ENCODE measurements at places on chromosomes 7 and 10.

DNA sequence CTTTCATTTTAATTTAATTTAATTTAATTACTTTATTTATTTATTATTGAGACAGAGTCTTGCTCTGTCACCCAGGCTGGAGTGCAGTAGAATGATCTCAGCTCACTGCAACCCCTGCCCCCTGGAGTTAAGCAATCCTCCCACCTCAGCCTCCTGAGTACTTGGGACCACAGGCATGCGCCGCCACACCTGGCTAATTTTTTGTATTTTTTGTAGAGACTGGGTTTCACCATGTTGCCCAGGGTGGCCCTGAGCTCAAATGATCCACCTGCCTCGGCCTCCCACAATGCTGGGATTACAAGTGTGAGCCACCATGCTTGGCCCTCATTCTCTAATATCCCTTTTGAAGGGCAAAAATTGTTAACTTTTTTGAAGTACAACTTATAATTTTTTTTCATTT is 92.9 kb downstream of the XRCC2 start:
- DNase-seq = no peak

- DNase-seq = no peak
These were observed 238.4 kb downstream of the ARHGAP21 start for GRCh38 chr10:24485304-24485703.

- DNase-seq = no peak
These were observed 545.9 kb downstream of the KCNMA1 start for GRCh38 chr10:77091597-77092165.

- DNase-seq = no peak
These were observed 7.6 kb downstream of the CYCS start for GRCh38 chr7:25117226-25118047.

GRCh38 chr10:95741807-95742467 is 14.0 kb upstream of the ENTPD1 start:
- no peak for DNase-seq

GRCh38 chr7:38318803-38319416 is 45.5 kb upstream of the TARP start:
- peak; percentile 46 for DNase-seq

DNA sequence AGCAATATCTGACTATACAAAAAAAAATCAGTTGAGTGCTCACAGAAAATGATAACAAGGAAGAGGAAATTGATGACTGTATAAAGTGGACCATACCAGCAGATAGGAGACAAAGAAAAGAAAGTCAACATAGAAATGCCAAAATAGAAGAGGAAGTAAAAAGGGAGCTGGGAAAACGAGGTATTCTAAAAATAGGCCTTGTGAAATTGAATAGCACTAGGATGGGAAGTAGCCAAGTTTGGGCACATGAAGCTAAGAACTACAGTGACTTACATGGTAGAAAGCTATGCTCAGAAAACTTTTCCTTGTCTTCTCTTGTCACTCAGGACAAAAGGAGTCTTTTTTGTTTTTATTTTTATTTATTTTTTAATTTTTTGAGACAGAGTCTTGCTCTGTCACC is 76.2 kb upstream of the APBB1IP start:
- no peak for DNase-seq

GRCh38 chr7:134747326-134747725 is 32.1 kb upstream of the CALD1 start:
- DNase-seq = no peak

DNA sequence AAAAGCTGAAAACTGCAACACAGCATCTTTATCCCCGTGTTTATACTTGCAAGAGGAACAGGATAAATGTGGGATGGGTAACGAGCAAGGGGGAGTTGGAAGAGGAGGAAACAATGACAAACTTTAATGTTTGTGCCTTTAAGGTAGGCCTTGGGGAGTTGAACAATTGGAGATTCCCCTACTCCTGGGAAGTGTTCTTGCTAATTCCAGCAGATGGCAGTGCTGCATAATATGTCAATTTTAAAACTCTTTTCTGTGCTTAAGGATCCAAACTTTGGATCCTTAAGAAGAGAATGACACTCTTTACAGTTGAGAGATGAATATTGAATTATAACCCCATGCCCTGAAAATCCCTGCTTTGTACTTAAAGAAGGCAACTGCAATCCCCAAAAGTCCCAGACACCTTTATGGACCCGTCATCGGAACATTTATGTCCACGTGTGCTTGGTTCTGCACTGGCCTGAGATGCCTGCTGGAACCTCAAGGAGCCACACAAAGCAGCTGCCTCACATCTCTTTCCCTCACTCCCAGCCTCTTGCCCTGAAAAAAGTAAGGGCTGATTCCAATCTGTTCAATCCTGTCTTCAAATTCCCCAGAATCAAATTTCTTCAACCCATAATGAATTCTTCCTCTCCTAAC is 12.0 kb downstream of the IFIT5 start:
- DNase-seq = peak; percentile 78

DNA sequence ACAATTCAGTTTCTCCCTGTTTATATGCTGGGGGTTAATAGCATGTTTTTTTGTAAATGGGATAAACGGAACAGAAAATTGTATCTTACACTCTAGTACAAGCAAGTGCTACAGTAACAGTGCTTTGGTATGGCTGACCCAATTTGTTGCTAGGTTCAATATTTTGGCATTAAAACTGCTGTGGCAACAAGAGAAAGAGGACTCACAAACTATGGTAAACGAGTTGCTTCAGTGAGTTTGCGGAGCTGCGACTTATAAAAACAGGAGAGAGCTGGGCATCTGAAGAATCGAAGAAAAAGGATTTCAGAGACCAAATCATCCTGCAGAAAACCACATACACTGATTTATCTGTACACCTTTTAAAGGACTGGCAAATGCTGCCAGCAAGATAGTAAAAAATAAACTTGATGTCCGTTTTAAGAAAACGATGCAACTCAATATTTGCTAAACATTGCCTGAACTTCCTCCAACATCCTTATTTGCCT is 2.2 kb downstream of the GLUD1 start:
- DNase-seq = no peak

GRCh38 chr10:49322371-49323170 is 23.6 kb downstream of the C10orf71 start:
- DNase-seq = no peak

DNA sequence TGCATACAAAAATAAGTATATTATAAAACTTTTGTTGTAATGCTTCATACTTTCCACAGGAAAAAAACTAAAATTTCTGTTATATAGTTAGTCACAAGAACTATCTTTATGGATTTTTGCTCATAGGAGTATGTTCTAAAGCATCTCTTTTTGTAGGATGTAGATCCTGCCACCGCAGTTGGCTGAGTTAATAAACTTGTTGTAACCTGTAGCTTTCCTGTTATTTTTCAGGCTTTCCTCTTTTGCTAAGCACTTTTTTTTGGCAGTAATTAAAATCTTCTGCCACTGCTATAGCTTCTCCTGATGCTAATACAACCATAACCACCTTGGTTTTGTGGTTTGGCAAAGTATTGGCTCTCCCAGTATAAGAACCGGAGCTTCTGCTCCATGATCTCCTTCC is 60.3 kb downstream of the WNT2 start:
- DNase-seq = no peak

DNA sequence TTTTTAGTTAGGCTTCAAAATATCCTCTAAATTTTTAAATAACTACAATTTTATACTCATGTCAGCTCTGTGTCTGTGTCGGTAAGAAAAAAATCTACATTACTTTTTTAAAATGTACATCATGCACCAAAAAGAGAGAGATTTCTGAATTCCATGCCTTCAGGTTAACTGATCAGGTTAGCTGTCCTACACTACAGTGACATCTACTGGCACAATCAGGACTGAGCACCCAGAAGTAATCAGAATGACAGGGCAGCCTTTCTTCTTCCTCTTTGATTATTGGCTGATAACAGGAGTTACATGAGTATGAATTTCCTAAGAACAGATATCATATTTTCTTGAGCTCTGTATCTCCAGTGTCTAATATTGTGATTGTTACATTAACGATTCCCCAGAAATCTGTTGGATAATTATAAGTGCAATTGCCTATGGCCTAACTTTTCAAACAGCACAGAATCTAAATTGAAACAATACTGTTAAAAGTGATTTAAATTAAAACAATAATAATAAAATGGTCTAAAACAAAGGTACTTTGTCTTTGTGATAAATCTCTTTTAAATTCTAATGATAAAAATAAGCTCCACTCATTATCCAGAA is 41.8 kb upstream of the HYCC1 start:
- peak; percentile 71 for DNase-seq

DNA sequence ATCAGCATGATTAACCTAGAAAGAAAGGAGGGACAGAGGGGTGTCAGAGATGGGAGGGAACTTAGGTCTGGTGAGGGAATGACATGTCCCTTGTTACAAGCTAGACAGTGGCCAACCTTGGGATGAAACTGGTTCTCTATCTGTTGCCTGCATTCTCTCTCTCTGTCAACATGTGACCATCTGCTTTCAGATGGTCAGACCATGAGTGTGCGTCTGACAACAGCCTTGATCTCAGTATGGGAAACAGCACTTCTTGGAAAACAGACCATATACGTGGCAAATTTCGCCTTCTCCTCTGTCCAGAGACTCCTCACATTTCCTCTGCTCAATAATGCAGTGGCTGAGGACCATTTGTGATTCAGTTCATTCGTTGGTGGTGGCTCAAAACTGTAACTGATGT is 845.9 kb downstream of the TYW1 start:
- no peak for DNase-seq

GRCh38 chr7:95794917-95795515 is 22.7 kb downstream of the DYNC1I1 start:
- DNase-seq = peak; percentile 40

DNA sequence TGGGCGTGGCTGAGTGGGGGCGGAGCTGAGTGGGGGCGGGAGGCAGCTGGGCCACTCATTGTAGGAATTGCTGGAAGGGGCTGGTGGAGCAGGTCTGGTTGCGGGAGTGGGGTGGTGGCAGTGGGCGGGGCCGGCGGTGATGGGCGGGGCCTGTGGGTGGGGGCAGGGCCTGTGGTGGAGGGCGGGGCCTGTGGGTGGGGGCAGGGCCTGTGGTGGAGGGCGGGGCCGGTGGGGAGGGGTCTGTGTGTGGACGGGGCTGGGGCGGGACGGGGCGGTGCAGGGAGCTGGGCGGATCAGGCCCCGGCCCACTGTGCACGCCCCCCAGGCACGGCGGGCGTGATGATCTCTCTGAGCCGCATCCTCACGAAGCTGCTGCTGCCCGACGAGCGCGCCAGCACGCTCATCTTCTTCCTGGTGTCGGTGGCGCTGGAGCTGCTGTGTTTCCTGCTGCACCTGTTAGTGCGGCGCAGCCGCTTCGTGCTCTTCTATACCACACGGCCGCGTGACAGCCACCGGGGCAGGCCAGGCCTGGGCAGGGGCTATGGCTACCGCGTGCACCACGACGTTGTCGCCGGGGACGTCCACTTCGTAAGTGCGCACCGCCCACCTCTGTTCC is 14.0 kb downstream of the SLC29A4 start:
- no peak for DNase-seq

Measured in myocyte (in vitro differentiated cells).